ENCODE measurements at places on chromosomes 7 and 10. TPM values are rescaled to one million over a fixed set of nuclear protein-coding genes. Genes with fewer than 3 reads are reported as not detected.

Gene SPDYE1
- total RNA-seq, result not detected

- DNase-seq, result no peak
- H3K27me3 ChIP-seq, result no peaks in the 10 kb centered on the region
- no peak overlapping the region for H3K4me3 ChIP-seq
- H3K27ac ChIP-seq, result no peak overlapping the region
These were observed 67.6 kb upstream of the C1GALT1 start for GRCh38 chr7:7114575-7115291.

- no peak overlapping the region for H3K27ac ChIP-seq
- peaks cover 14% of the 10 kb centered on the region for H3K36me3 ChIP-seq
- DNase-seq, result no peak
- H3K27me3 ChIP-seq, result no peaks in the 10 kb centered on the region
These were observed 94.4 kb downstream of the PODXL start for GRCh38 chr7:131462059-131462458.

DNA sequence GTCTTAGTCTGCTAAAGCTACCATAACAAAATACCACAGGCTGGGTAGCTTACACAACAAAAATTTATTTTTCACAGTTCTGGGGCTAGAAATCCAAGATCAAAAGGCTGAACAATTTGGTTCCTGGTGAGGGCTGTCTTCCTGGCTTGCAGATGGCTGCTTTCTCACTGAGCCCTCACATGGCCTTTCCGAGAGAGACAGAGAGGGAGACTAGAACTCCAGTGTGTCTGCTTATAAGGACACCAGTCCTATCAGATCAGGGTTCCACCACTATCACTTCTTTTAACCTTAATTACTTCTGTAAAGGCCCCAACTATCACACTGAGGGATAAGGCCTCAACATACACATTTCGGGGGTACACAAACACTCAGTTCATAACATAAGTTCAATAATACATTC lies 527.4 kb upstream of the VSTM2A start:
- H3K4me3 ChIP-seq, result no peak overlapping the region
- no peaks in the 10 kb centered on the region for H3K4me1 ChIP-seq
- DNase-seq, result no peak
- H3K36me3 ChIP-seq, result no peaks in the 10 kb centered on the region
- H3K27me3 ChIP-seq, result no peaks in the 10 kb centered on the region
- no peak overlapping the region for H3K27ac ChIP-seq

Gene KCND2
- not detected for total RNA-seq

GRCh38 chr7:73418113-73418703 lies 15.4 kb upstream of the FZD9 start:
- no peak overlapping the region for H3K4me3 ChIP-seq
- H3K27me3 ChIP-seq, result no peaks in the 10 kb centered on the region
- H3K4me1 ChIP-seq, result peaks cover 6% of the 10 kb centered on the region
- DNase-seq, result no peak
- no peak overlapping the region for H3K27ac ChIP-seq

Gene OR9A2
- total RNA-seq, result not detected

DNA sequence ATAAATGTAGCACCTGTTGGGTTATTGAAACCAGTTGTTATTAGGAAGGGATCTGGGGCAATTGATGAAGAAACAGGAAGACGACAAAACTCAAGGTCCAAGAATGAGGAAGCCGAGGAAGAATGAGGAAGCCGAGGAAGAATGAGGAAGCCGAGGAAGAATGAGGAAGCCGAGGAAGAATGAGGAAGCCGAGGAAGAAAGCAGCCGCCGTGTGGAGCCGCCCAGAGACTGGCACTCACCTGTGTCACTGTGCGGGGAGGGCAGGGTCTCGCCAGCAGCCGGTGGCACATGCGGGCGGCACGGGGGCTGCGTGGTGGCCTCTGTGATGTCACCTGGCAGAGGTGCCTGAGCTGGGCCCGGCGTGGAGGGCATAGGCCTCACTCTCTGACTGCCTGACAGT lies 71.1 kb upstream of the CFAP46 start:
- no peak for DNase-seq
- H3K27ac ChIP-seq, result no peak overlapping the region
- no peak overlapping the region for H3K4me3 ChIP-seq
- H3K36me3 ChIP-seq, result no peaks in the 10 kb centered on the region
- no peaks in the 10 kb centered on the region for H3K27me3 ChIP-seq

Gene CPA2
- not detected for total RNA-seq

GRCh38 chr7:117871778-117872538 lies 1.3 kb downstream of the CTTNBP2 start:
- peaks cover 19% of the 10 kb centered on the region for H3K4me1 ChIP-seq
- peak overlapping the region; percentile 34 for H3K27ac ChIP-seq
- DNase-seq, result no peak
- peak overlapping the region; percentile 78 for H3K4me3 ChIP-seq
- peaks cover 20% of the 10 kb centered on the region for H3K27me3 ChIP-seq

Gene UCN3
- not detected for total RNA-seq

DNA sequence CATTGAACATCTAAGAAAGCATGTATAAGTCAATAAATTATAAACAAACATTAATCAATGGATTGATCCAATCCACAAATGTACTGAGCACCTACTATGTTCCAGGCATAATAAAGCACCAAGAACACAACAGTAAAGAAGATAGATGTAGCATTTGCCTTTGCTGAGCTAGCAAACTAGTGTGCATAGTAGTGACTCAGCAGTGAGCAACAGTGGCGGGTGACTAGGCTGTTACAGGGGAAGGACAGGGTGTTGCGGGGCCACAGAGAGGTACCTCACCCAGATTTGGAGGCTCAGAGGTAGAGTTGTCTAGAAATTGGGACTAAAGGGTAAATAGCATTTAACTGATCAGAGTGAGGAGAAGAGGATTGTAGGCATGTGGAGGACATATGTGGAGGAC lies 83.6 kb downstream of the NXPH1 start:
- H3K36me3 ChIP-seq, result no peaks in the 10 kb centered on the region
- no peaks in the 10 kb centered on the region for H3K27me3 ChIP-seq
- no peak for DNase-seq

Gene GPR26
- not detected for total RNA-seq

Gene CFAP70
- total RNA-seq, result 1.4 TPM

DNA sequence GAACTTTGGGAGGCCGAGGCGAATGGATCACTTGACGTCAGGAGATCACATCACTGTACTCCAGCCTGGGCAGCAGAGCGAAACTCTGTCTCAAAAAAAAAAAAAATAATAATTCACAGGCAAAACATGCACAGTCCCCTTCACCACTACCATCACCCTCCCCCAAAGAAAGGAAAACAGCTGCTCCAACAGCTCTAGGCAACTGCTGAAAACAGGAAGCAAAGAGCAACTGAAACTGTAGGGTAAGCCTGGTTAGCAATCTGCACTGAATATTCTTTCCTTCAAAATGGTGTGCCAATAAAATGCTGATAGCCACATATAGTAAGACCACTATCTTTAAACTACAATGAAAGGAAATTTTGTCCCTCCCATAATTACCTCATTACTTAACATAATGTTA lies 11.8 kb downstream of the NT5C2 start:
- H3K36me3 ChIP-seq, result peaks cover 10% of the 10 kb centered on the region
- DNase-seq, result no peak
- peak overlapping the region; percentile 69 for H3K27ac ChIP-seq
- H3K27me3 ChIP-seq, result no peaks in the 10 kb centered on the region
- H3K4me1 ChIP-seq, result peaks cover 52% of the 10 kb centered on the region

GRCh38 chr10:72132854-72133253 lies 44.5 kb upstream of the SPOCK2 start:
- peaks cover 10% of the 10 kb centered on the region for H3K36me3 ChIP-seq
- no peak overlapping the region for H3K27ac ChIP-seq
- DNase-seq, result no peak
- peaks cover 14% of the 10 kb centered on the region for H3K4me1 ChIP-seq
- no peaks in the 10 kb centered on the region for H3K27me3 ChIP-seq

Gene ABCB1
- total RNA-seq, result not detected

- H3K4me1 ChIP-seq, result no peaks in the 10 kb centered on the region
- H3K27ac ChIP-seq, result no peak overlapping the region
These were observed 1078.9 kb downstream of the NRG3 start for GRCh38 chr10:82953909-82954308.

Gene NPSR1
- total RNA-seq, result not detected

DNA sequence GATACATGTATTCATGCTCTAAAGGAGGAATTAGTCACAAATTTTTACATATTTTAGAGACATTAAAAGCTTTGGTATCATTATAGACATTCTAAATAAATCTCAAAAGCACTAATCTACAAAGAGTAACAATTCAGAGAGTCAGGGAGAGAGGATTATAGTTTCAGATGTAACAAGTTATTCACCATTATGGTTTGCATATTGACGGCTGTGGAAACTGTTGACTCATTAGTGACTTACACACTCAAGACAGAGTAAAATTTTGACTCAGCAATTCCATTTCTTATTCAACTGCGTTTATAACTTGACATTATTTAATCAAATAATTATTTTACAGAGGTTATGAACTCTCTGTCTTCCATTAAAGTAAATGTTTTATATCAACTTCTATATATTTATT lies 95.4 kb upstream of the SEMA3C start:
- H3K4me3 ChIP-seq, result no peak overlapping the region
- no peak for DNase-seq
- no peak overlapping the region for H3K27ac ChIP-seq
- peaks cover 11% of the 10 kb centered on the region for H3K4me1 ChIP-seq
- no peaks in the 10 kb centered on the region for H3K27me3 ChIP-seq

DNA sequence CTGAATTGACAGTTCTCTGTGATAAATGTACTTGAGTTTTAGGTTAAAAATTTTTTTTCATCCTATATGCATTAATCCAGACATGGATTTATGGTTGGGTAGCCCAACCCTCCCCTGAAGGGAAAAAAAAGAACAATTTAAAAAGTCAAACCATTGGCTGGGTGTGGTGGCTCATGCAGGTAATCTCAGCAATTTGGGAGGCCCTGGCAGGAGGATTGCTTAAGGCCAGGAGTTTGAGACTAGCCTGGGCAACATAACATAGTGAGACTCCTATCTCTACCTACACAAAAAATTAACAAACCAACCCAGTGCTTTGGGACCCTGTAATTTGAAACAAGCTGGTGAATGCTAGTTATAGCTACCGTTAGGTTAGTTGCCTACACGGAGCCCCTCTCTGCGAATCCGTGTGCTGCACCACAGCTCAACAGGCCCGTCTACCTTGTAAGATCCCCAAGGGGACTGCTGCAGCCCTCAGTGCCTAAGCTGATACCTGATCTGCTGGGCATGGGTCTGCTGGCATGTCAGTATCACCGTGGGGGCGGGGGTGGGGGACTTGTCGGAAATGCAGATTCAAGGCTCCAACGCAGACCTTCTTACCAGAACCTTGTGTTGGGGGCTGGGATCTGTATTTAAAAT lies 32.8 kb downstream of the TSPAN14 start:
- peaks cover 29% of the 10 kb centered on the region for H3K4me1 ChIP-seq
- H3K36me3 ChIP-seq, result peaks cover 10% of the 10 kb centered on the region
- H3K4me3 ChIP-seq, result no peak overlapping the region
- H3K27me3 ChIP-seq, result no peaks in the 10 kb centered on the region
- H3K27ac ChIP-seq, result no peak overlapping the region

DNA sequence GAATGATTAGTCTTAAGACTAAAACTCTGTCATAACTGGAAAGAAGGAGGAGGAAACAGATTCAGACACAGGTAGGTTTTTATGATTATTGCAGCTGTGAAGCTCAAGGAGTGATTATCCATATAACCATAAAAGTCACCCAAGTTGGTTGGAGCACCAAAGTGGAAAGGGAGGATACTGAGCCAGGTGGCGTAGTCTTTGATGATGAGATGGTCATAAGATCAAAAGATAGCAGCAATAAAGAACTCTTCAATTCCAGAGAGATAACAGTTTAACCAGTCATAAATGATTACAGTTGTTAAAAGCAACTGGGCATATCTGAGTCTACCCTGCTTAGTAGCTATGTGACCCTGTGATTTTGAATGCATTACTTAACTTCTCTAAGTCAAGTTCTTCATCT lies 8.4 kb downstream of the ABCB1 start:
- no peak for DNase-seq
- no peak overlapping the region for H3K4me3 ChIP-seq
- no peaks in the 10 kb centered on the region for H3K36me3 ChIP-seq
- no peaks in the 10 kb centered on the region for H3K4me1 ChIP-seq
- no peak overlapping the region for H3K27ac ChIP-seq

DNA sequence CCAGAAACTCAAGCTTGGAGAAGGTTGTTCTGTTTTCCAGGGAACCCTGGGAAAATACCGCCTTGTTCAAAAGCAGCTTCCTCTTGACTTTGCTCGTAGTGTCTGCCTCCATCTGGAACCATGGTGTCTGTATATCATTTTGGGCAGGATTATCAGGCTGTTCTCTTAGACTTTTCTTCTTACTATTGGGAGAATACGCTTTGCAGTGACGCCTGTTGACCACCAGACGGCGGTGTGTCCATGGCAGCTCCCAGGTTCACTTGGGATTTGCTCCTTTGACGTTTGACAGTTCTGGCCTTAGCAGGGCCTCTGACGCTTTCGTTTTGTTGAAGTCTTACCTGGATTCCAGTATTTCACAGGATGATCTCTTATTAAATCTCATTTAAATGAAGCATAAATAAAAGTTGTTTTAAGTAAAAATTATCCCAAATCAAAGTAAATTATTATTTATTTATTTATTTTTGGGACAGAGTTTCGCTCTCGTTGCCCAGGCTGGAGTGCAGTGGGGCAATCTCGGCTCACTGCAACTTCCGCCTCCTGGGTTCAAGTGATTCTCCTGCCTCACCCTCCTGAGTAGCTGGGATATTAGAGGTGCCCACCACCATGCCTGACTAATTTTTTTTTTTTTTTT lies 41.8 kb upstream of the GJD4 start:
- DNase-seq, result no peak
- no peaks in the 10 kb centered on the region for H3K27me3 ChIP-seq
- peaks cover 15% of the 10 kb centered on the region for H3K36me3 ChIP-seq
- no peak overlapping the region for H3K27ac ChIP-seq
- no peak overlapping the region for H3K4me3 ChIP-seq
- H3K4me1 ChIP-seq, result peaks cover 17% of the 10 kb centered on the region

- DNase-seq, result no peak
- peak overlapping the region; percentile 60 for H3K27ac ChIP-seq
- peaks cover 3% of the 10 kb centered on the region for H3K36me3 ChIP-seq
- no peaks in the 10 kb centered on the region for H3K27me3 ChIP-seq
- peaks cover 71% of the 10 kb centered on the region for H3K4me1 ChIP-seq
These were observed 104.9 kb downstream of the CTBP2 start for GRCh38 chr10:125055446-125055845.

Gene DNAJB12
- total RNA-seq, result 29.8 TPM

Gene ASB15
- total RNA-seq, result not detected

- H3K36me3 ChIP-seq, result peaks cover 30% of the 10 kb centered on the region
- DNase-seq, result no peak
- peak overlapping the region; percentile 87 for H3K27ac ChIP-seq
- H3K4me3 ChIP-seq, result no peak overlapping the region
- H3K4me1 ChIP-seq, result peaks cover 85% of the 10 kb centered on the region
These were observed 39.4 kb downstream of the HTRA1 start for GRCh38 chr10:122500726-122501125.

Data from chondrocyte (in vitro differentiated cells).